Activated CD8-positive, alpha-beta memory T cell treated with anti-CD3 and anti-CD28 coated beads for 36 hours (primary cell): ENCODE measurements at places on chromosomes 1 and 21. TPM values are rescaled to one million over a fixed set of nuclear protein-coding genes. Genes with fewer than 3 reads are reported as not detected.

The TSPEAR gene
- total RNA-seq: not detected

The OPRD1 gene
- not detected for total RNA-seq

The CACHD1 gene
- total RNA-seq: 0.36 TPM

The DEPDC1 gene
- total RNA-seq: 13.0 TPM

The LRRN2 gene
- total RNA-seq: 0.15 TPM

The CYP4Z1 gene
- total RNA-seq: not detected

The SDE2 gene
- total RNA-seq: 21.4 TPM

The CFAP74 gene
- total RNA-seq: not detected

The GBP4 gene
- 31.4 TPM for total RNA-seq

The LEFTY1 gene
- total RNA-seq: not detected

The TRIM58 gene
- total RNA-seq: 0.08 TPM

The SPRR2E gene
- total RNA-seq: not detected

The SPRR4 gene
- not detected for total RNA-seq

The GJB5 gene
- total RNA-seq: not detected

The C8B gene
- not detected for total RNA-seq

The SLAMF6 gene
- 40.0 TPM for total RNA-seq

The WRAP73 gene
- total RNA-seq: 31.3 TPM

The OR13G1 gene
- not detected for total RNA-seq

The TRNP1 gene
- total RNA-seq: 0.55 TPM
